Stimulated activated CD8-positive, alpha-beta memory T cell treated with anti-CD3 and anti-CD28 coated beads, Interleukin-15, amount 100 ng/mL, for 24 hours (primary cell): ENCODE measurements at places on chromosomes 2 and 18.

DNA sequence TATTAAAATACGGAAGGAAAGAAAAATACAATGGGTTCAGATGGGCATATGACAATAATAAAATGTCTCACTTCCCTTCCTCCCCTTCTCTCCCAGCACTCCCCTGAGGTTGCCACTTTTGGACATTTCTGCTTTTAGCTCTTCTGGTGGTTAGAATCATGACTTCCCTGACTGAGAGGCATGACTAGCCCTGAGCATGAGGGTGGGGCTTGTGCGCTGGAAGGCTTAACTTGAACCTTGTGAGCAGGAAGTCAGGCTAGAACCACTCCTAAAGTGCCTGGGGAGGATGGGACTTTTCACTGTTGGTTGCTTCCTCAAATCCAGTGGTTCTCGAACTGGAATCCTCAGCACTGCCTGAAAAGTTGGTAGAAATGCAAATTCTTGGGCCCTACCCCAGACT lies 19.7 kb upstream of the ARHGAP25 start:
- no peak for DNase-seq

- no peak for DNase-seq
Observed at GRCh38 chr2:224976629-224977525, 65.4 kb downstream of the DOCK10 start.

- no peak for DNase-seq
Observed at GRCh38 chr2:236582968-236583367, 13.3 kb downstream of the ACKR3 start.

DNA sequence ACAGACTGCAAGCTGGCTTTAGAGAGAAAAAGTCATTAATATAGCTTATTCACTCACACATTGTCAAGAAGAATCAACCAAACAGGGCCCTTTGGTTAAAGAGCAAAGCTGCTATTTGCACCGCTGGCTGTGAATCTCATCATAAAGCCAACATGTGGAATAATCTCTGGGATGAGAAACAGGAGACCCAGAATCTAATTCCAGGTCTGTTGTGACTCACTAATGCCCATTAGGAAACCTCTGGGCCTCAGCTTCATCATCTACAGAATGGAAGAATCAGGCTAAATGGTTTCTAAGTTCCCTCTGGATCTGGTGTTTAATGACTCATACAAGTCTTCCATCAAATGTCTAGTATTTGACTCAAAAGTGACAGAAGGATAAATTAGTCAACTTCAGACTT lies 591.7 kb upstream of the DDX18 start:
- no peak for DNase-seq

- no peak for DNase-seq
Observed at GRCh38 chr2:172967036-172967982, 108.3 kb upstream of the MAP3K20 start.

GRCh38 chr2:16554060-16554583 lies 111.5 kb downstream of the CYRIA start:
- no peak for DNase-seq

- DNase-seq: no peak
Observed at GRCh38 chr2:118380915-118381653, 292.8 kb downstream of the INSIG2 start.

GRCh38 chr2:37827455-37827854 lies 97.6 kb upstream of the RMDN2 start:
- no peak for DNase-seq

DNA sequence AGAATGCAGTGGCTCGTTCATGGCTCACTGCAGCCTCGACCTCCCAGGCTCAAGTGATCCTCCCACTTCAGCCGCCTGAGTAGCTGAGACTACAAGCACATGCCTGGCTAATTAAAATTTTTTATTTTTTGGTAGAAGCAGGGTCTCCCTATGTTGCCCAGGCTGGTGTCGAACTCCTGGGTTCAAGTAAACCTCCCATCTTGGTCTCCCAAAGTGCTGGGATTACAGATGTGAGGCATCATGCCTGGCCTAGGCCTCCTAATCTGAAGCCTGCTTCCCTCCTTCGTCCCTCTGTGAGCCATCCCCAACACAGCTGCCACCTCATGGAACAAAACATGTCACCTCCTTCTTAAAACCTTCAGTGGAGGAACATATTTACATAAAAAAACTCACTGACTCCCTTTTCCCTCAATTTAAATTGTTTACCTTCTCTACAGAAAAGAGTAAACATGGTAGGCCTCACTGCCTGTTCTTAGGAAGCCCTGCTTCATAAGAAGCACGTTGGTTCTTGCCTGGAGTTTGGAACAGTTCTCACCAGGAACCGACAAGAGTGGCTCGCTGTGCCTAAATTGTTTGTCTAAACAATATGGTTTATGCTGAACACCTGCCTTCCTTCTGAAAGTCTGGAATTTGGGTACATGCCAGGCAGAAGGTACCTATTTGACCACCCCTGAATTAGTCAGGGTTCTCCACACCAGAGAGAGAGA lies 12.1 kb upstream of the RHOB start:
- no peak for DNase-seq

DNA sequence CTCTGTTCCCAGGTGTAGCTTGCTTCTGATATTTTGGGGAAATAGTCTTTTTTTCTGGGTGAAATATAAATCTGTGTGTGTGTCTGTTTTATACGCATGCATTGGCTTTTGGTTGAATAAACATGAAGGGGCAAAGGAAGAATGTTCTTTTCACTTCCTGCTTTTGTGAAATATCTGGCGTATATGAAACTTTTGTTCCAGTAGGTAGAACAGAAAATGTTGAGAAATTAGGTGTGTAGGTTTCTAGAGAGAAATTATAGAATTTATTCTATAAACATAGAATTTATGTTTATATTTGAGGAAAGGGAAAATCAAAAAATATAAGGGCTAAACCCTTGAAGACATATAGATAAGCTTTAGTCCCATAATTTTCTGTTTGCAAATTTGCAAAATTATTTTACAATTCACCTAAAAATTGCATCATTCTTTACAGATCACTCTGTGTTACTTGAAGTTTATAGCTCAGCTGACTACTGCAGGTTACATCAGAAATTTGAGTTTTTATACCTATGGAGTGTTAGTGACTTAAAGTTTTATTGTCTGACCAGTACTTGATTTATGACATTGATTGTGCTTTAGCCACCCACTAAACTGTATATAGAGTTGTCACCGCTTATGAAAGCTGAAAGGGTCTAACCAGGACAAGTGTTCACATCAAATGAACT lies 116.1 kb downstream of the FAM117B start:
- no peak for DNase-seq

DNA sequence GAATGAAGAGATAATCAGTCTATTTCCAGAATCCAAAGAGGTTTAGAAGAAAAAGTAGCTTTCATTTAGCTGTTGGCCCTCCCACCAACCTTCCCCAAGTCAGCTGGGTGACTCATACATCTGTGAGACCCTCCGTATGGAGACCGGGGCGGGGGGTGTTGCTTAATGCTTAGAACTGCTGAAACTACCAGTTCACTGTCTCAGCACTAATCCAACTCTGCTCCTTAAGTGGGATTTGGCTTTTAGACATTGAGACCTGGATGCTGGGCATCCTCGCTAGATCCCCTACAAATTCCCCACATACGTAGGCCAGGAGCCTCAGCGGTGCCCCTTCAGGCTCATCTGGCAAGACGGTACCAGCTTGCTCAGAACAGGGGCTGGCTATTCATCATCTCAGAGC lies at the start of gene SAG:
Gene SAG, plus strand, starts transcription at position 252 of the 400 bp plus-strand sequence. CDS start 1,374 bp downstream, outside the sequence.
- no peak for DNase-seq

GRCh38 chr2:200662727-200663126 lies 76.9 kb downstream of the AOX1 start:
- DNase-seq: no peak

- DNase-seq: no peak
Observed at GRCh38 chr18:135045-135444, 23.3 kb upstream of the USP14 start.

DNA sequence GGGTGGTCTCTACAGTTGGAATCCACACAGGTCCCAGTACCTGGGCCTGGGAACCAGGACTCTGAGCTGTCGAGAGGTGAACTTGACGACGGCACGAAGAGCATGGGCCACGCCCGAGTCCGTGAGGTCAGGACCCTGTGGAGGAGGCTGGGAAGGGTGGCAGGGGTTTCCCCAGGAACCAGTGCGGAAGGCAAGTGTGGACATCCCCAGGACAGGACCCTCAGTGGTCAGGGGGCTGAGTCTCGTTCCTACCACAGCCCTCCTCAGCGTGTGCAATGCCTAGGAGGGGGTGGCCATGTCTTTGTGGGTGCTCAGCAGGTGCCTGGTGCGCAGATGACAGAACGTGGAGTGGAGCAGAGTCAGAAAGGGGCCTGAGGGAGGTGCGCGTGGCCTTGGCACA lies 335.6 kb upstream of the SALL3 start:
- no peak for DNase-seq
